ENCODE measurements at places on chromosomes 7 and 10.

DNA sequence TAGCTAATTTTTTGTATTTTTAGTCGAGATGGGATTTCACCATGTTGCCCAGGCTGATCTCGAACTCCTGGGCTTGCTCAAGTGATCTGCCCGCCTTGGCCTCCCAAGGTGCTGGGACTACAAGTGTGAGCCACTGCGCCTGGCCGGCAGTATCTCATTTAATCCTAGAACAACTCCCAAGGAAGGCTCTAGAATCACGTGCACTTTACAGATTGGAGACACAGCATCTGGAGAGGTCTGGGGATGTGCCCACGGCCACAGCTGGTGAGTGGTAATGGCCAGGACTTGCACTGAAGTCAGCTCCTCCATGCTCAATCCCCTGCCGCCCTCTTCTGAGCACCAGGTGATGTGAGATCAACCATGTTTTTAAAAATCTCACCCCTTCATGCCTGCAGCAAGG lies 43.1 kb downstream of the CARD11 start:
- DNase-seq, result no peak
- H3K4me3 ChIP-seq, result no peak overlapping the region
- H3K27me3 ChIP-seq, result no peaks in the 10 kb centered on the region
- H3K36me3 ChIP-seq, result no peaks in the 10 kb centered on the region
- no peaks in the 10 kb centered on the region for H3K4me1 ChIP-seq

DNA sequence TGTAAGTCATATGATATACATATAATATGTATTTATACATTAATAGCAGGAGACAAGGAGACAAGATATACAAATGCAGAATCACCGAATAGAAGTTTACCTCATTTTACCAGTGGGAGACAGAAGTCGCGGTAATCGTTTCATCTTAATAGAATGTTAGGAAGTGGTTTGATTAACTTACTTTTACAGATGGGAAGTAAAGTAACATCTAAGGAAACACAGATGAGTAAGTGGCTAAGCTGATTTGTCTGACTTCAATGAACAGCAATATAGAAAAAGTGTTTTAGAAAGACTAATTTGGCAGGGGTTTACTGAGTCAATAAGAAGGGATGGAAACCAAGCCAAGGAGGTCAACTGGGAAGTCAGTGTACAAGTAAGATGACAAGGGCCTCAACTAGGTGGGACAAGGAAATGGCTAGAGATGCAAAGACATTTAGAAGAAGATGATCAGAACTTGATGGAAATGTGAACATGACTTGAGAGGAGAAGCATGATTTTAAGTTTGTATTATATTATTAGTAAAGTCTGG lies 36.2 kb upstream of the FAM133B start:
- H3K27ac ChIP-seq, result no peak overlapping the region
- no peaks in the 10 kb centered on the region for H3K36me3 ChIP-seq
- H3K4me1 ChIP-seq, result peaks cover under 1% of the 10 kb centered on the region
- no peaks in the 10 kb centered on the region for H3K27me3 ChIP-seq
- no peak for DNase-seq

- peaks cover 37% of the 10 kb centered on the region for H3K36me3 ChIP-seq
- peak overlapping the region; percentile 50 for H3K4me3 ChIP-seq
- DNase-seq, result no peak
- peak overlapping the region; percentile 61 for H3K27ac ChIP-seq
- no peaks in the 10 kb centered on the region for H3K4me1 ChIP-seq
These were observed 1.5 kb downstream of the AKR1C3 start for GRCh38 chr10:5095687-5096086.

DNA sequence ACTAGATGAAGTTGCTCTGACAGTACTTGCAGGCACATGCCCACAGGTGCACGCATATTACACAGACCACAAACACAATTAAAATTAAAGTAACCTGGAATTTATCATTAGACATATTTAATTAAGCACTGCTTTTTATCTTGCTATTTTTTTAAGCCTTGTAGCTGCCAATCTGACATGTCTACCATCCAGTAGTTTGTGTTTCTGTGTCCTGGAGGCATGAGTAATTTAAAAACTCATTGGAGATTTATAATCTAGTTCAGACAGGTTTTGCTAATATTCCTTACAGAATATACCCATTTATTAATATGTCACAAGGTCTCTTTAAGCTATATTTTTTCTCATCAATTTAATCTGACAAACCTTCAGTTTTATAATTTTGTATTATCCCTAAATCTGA lies 445.0 kb upstream of the KLF6 start:
- H3K4me3 ChIP-seq, result no peak overlapping the region
- no peak for DNase-seq
- no peaks in the 10 kb centered on the region for H3K36me3 ChIP-seq
- H3K27ac ChIP-seq, result no peak overlapping the region
- H3K27me3 ChIP-seq, result no peaks in the 10 kb centered on the region
- H3K4me1 ChIP-seq, result no peaks in the 10 kb centered on the region
